GM12878 (cell line): ENCODE measurements at places on chromosomes 1 and 21.

- no peaks in the 10 kb centered on the region for H3K4me1 ChIP-seq
- H3K27ac ChIP-seq = no peak overlapping the region
- no peaks in the 10 kb centered on the region for H3K27me3 ChIP-seq
- H3K4me3 ChIP-seq = no peak overlapping the region
These were observed 114.4 kb upstream of the SLC45A1 start for GRCh38 chr1:8203551-8203950.

- no peaks in the 10 kb centered on the region for H3K36me3 ChIP-seq
- no peaks in the 10 kb centered on the region for H3K4me1 ChIP-seq
- DNase-seq = no peak
- H3K4me3 ChIP-seq = no peak overlapping the region
- no peak overlapping the region for H3K27ac ChIP-seq
These were observed 31.4 kb upstream of the OLIG2 start for GRCh38 chr21:32994305-32994704.

DNA sequence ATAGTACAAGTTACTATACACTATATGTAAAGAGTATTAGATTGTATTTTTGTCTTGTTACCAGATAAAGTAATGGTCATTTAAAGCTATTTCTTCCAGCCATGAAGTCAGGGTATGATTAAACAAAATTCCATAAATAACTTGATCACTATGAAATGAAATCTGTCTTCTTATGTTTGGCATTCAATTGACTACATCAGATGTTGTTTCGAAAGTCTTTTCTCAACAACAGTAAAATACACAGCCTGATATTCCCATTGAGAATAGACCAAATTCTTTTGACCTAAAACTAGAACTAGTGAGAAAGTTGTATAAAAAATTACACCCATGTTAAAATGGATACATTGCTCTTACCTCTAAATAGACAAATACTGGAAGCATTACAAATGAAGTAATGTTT is 134.6 kb upstream of the ADAMTS5 start:
- no peaks in the 10 kb centered on the region for H3K4me1 ChIP-seq
- H3K27me3 ChIP-seq = no peaks in the 10 kb centered on the region
- DNase-seq = no peak
- no peak overlapping the region for H3K27ac ChIP-seq
- H3K36me3 ChIP-seq = no peaks in the 10 kb centered on the region

DNA sequence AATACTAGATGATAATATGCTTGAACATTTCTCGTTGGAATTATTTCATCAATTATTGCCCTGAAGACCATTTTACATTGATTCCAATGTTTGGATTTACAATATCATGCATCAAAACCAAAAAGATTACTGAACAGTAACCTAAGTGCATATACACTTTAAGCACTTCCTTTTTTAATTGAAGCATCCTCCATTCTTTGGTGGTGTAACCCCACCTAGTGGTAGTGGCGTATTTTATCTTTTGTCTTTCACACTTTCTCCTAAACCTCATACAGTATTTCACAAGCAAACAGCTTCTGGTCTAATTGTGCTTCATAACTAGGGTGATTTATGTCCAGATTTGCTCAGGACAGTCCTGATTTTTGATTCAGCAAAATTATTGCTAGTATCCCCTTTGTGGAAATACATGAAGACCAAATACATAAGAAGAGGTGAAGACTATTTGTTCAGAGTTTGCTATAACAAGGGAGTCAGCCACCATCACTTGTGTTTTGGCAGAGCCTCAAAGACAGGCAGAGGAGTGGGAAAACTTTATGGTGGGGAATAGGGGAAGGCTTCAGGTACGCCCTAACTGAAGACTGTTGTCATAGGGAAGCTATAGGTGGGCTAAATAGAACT is 3.4 kb upstream of the NVL start:
- no peaks in the 10 kb centered on the region for H3K36me3 ChIP-seq
- H3K27ac ChIP-seq = no peak overlapping the region
- no peaks in the 10 kb centered on the region for H3K27me3 ChIP-seq
- peak; percentile 56 for DNase-seq
- peaks cover 7% of the 10 kb centered on the region for H3K4me1 ChIP-seq
- peak overlapping the region; percentile 23; the same call in 1 of the 2 replicates for H3K4me3 ChIP-seq

- no peak overlapping the region for H3K4me3 ChIP-seq
- DNase-seq = no peak
- no peak overlapping the region for H3K27ac ChIP-seq
- H3K4me1 ChIP-seq = no peaks in the 10 kb centered on the region; the same call in 1 of the 2 replicates
- H3K36me3 ChIP-seq = no peaks in the 10 kb centered on the region
These were observed 395.9 kb upstream of the CAMK1G start for GRCh38 chr1:209187589-209187988.

DNA sequence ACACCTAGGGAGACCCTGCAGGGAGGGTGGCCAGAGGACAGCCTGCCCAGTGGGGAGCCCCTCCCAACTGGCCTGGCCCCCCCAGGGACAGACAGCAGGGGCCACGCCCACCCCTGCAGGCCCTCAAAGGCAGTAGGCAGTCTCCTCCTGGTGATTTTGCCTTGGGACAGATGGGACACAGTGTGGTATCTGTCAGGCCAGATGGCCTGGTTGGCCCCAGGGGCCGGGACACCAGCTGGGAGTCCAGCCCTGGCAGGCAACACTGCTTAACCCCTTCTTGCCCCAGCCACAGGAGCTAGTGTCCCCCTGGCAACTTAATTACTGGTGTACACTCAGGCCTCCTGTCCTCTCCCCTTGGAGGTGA is 17.8 kb downstream of the IFFO2 start:
- H3K4me3 ChIP-seq = no peak overlapping the region
- H3K27me3 ChIP-seq = no peaks in the 10 kb centered on the region
- peaks cover 5% of the 10 kb centered on the region; the same call in 1 of the 2 replicates for H3K4me1 ChIP-seq
- no peak overlapping the region for H3K27ac ChIP-seq
- DNase-seq = no peak

DNA sequence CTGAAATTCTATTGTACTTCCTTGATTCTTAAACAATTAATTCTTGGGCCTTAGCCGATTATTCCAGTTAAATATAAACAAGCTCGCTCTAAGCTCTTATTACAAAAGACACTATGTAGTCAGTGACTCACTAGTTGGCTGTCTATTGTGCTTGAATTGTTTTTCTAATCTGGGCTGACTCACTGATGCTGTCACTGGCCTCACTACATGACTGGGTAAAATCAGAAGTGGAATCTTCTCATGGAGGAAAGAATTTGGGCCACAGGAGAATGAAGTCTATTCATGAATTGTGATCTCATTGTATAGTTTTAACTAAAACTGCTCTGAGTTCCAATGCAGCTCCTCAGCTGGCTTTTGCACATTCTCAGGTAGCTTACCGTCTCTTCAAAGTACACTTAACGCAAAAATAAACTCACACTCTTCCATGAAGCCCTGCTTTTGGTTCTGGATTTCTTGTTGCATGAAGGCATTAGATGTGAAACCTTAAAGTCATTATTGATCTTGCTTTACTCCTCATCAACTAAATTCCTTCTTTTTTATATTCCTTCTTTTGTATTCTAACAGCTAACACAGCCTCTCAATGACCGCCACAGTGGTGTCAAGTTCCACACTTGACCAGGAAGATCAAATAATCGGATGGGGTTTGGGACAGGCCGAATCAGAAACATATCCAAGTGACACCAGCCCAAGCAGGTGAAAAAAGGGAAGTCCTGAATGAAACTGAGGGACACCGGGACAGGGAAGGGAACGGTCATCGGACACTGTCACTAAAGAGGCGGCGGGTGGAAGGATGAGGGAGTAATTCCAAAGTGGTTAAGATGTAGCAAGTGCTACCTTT is 80.9 kb upstream of the LBR start:
- no peak overlapping the region for H3K27ac ChIP-seq
- no peaks in the 10 kb centered on the region for H3K36me3 ChIP-seq
- no peaks in the 10 kb centered on the region for H3K4me1 ChIP-seq
- H3K4me3 ChIP-seq = no peak overlapping the region
- peaks cover 3% of the 10 kb centered on the region; the same call in 1 of the 2 replicates for H3K27me3 ChIP-seq

DNA sequence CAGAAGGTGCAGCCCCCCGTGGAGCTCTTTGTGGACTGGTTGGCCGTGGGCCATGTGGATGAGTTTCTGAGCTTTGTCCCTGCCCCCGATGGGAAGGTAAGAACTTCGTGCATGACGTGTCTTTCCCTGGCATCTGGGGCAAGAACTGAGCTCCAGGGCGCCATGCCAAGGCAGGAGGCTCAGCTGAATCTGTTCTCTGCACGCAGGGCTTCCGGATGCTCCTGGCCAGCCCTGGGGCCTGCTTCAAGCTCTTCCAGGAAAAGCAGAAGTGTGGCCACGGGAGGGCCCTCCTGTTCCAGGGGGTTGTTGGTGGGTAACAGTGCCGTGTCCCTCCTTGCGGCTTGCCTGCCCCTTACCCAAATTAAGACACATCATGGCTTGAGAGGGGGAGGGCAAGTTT is 27.7 kb downstream of the PADI3 start:
- H3K27me3 ChIP-seq = no peaks in the 10 kb centered on the region
- no peak for DNase-seq
- H3K4me1 ChIP-seq = peaks cover 10% of the 10 kb centered on the region
- no peaks in the 10 kb centered on the region for H3K36me3 ChIP-seq

- no peak overlapping the region for H3K27ac ChIP-seq
- no peak for DNase-seq
- no peaks in the 10 kb centered on the region for H3K36me3 ChIP-seq
These were observed 332.0 kb downstream of the OLFM3 start for GRCh38 chr1:101664726-101665125.

DNA sequence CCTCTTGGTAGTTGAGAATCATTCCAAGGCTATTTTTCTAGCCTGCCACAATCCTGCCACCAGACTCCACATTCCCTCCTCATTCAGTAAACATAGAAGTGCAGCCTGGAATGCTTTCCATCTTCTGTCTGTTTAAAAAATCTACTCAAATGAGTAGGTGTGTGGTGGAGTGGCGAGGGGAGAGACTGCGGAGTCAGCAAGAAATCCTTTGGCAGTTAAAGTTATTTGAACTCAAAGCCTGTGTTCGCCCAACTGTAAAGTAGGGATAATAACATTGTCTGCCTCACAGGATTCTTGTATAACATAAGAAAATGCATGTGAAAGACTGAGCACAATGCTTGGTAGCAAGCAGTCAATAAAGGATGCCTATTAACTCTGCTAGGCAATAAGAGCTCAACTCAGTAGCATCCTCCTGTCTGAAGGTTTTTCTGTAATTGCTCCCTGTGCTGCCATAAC is 22.2 kb upstream of the DPT start:
- no peaks in the 10 kb centered on the region for H3K27me3 ChIP-seq
- no peaks in the 10 kb centered on the region for H3K4me1 ChIP-seq
- no peaks in the 10 kb centered on the region for H3K36me3 ChIP-seq
- no peak for DNase-seq
- no peak overlapping the region for H3K4me3 ChIP-seq
- H3K27ac ChIP-seq = no peak overlapping the region

DNA sequence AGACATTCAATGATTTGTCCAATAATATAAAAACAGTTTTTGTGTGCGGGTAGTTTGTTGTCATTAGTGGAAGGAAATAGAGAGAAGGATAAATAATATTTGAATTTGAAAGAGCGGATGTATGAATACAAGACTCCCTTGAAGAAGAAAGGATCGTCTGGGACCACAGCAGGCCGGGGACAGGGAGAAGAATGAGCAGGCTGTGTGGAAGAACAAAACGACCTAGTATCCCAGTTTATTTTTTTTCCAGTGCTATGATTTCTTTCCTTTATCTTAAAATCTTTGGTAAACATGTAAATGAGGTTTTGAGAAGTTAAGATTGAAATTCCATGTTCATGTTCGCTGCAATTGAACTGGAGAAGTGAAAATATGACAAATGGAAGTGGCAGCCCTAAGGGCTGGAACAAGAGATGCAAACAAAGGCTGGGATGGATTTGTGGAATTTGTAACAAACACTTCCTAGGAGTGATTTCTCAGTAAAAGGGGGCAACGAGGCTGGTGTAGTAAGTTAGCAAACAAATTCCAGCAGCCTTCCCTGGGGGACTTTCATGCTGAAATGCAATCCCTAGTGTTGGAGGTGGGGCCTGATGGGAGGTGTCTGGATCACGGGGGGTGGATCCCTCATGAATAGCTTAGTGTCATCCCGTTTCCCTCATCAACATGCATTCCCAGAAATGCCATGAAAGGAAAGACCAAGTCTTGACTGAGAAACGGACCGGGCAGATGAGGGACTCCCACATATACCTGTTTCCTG is 10.2 kb upstream of the IFI16 start:
- no peaks in the 10 kb centered on the region for H3K36me3 ChIP-seq
- no peak overlapping the region for H3K27ac ChIP-seq
- H3K27me3 ChIP-seq = no peaks in the 10 kb centered on the region
- H3K4me3 ChIP-seq = no peak overlapping the region
- DNase-seq = no peak

GRCh38 chr1:111649227-111649626 is 29.6 kb downstream of the RAP1A start:
- H3K36me3 ChIP-seq = peaks cover 10% of the 10 kb centered on the region
- H3K4me3 ChIP-seq = no peak overlapping the region
- peaks cover 3% of the 10 kb centered on the region; the same call in 1 of the 2 replicates for H3K4me1 ChIP-seq
- no peak for DNase-seq

- no peaks in the 10 kb centered on the region; the same call in 1 of the 2 replicates for H3K4me1 ChIP-seq
- H3K27ac ChIP-seq = no peak overlapping the region
- DNase-seq = no peak
- peaks cover 3% of the 10 kb centered on the region for H3K36me3 ChIP-seq
These were observed 77.5 kb upstream of the KIF1B start for GRCh38 chr1:10132852-10133251.

- no peak for DNase-seq
- no peaks in the 10 kb centered on the region for H3K4me1 ChIP-seq
- no peak overlapping the region for H3K27ac ChIP-seq
- no peaks in the 10 kb centered on the region for H3K27me3 ChIP-seq
- no peaks in the 10 kb centered on the region for H3K36me3 ChIP-seq
These were observed 125.2 kb upstream of the PTBP2 start for GRCh38 chr1:96596226-96596922.
